BJ (cell line): ENCODE measurements at places on chromosomes 5 and 9.

DNA sequence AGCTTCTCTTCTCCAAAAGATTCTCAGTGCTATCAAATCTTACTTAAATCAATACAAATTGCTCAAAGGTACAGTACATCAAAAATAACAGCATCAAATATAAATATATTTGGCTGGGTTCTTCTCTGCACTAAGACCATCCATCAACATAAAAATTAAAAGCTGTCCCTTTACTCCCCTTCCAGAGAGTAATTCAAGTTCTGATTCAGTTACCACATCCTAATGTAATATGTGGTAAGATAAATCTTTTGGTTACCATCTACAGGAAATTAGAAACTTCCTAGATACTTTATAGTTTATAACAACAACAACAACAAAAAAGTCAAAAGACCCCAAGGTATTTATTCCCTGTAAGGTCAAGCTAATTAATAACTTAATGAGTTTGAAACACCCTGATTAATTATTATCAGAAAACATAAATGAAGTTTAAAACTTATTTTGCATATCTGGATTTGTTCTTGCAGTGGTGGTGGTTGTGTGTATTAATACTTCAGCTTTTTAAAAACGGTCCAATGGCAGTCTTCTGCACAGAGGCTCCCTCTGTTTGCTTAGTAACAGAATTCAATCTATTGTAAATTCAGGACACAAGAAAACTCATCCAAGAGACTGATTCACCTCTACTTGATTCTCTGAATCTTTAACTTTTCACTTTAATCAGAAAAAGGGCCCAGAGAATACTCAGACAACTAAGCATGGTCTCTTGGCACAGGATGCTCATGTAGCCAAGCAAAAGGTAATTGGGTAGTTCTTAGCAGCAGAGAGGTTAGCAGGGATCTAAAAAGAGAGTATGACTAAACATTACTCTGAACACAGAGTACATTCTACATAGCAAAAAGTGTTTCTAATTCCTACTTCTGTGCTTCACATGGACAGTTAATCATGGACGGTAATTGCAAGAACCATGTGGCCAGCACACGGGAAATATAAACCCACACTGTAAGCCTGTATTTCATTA lies 20.1 kb downstream of the DIAPH1 start:
- DNase-seq, result peak; percentile 27

GRCh38 chr5:134215757-134216156 lies 10.1 kb downstream of the PPP2CA start:
- DNase-seq, result no peak

DNA sequence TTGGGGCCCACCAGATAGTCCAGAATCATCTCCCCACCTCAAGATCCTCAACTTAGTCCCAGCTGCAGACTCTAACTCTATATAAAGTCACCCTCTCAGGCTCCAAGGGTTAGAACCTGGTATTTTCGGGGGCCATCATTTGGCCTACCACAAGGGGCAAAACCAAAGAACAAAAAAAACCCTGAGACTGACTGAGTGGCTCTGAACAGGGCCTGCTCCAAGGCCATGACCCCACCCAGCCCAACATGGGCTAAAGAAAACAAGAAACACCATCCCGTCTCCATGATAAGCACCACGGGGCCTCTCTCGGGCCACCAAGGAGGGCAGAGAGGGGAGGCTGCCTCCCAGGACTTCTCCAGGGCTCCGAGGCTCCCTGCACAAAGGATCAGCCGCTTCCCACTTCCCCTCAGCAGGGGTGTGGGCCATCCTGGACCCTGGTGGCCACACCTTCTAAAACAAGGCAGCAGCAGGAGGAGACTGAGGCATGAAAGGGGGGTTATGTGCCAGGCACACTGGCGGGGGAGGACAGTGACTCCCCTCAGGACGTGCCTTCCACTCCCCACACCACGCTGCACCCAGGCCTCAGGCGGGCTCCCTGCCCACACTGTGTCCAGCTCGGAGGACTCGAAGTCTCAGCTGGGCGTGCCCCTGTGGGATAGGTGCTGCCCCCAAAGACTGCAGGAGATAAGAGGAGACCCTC lies 51.5 kb downstream of the SEMA4D start:
- DNase-seq, result no peak

- DNase-seq, result no peak
Observed at GRCh38 chr5:150345716-150346115, 11.8 kb upstream of the TCOF1 start.

DNA sequence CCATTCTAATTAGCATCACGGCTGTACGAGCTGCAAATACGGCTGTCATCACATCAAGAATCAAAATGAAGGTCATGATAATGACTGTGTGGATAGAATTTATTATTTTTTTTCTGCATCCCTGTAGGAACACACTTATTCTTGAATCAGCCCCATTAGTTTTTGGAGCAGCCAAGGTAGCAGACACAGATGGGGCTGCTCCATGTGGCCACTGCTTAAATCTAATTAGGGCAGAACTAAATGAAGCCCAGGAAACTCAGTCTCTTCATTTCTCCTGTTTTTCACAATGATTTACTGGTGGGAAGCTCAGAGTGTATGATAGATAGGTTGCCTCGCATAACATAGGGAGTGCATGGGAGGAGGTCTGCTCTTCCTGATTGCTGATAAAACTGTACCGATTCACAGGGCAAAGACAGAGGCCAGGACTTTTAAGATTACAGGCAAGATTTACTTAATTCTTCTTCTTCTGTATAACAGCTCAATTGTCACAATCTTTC lies 275.5 kb downstream of the GLIS3 start:
- no peak for DNase-seq

DNA sequence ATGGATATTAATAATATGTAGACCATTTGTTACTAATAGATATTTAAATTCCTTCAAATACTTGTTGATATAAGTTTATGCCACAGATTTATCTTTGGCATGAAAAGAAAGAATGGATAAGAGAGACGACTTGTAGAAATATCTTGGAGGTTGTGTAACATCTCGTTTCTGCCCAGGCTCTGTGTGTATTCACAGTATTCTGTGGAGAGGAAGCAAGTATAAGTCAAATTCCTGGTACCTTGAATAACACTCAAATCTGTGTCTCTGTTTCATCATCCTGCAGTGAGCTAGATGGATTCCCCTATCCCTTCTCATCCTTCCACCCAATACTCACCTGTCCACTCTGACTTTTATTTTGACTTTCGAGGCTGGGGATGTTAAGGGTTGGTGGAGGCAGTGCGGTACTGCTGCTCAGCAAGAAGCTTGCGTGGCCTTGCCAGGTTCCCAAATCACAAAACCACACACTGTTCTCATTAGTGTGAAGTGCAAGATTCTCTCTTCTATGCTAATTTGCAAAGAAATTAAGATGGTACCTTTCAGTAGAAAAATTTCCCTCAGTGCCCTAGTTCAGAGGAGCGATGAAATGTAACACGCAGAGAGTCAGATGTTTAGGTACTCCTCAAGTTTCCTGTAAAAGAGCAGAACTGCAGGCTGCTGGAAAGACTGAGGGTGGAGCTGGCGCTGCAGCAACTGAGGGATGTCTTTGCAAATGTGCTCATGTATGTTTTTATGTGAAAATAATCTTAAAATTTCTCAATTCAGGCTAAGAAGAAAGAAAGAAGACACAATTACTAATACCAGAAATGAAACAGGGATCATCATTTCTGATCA lies 42.6 kb upstream of the ANKRD18A start:
- DNase-seq, result no peak

- no peak for DNase-seq
Observed at GRCh38 chr9:133987446-133987788, 4.7 kb downstream of the VAV2 start.

DNA sequence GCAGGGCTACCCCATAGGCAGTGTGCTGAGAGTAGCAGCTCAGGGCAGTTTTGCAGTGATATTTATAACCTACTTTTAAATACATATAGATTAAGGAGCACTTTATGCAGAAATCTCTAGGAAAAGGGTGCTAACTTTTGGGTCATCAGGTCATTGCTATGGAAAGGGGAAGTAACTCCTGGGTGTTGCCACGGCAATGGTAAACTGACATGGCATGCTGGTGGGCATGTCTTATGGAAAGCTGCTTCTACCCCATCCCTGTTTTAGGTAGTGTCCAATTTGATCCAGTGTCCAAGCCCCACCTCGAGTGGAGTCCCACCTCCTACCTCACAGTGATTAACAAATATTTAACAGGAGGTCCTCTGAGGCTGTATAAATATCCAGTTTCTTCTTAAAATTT lies 56.8 kb upstream of the XPA start:
- DNase-seq, result no peak

GRCh38 chr9:12817702-12818101 lies 42.9 kb downstream of the LURAP1L start:
- no peak for DNase-seq

- DNase-seq, result no peak
Observed at GRCh38 chr5:178177569-178177968, 9.6 kb downstream of the GMCL2 start.

- no peak for DNase-seq
Observed at GRCh38 chr5:160720822-160721221, 131.2 kb downstream of the ATP10B start.

DNA sequence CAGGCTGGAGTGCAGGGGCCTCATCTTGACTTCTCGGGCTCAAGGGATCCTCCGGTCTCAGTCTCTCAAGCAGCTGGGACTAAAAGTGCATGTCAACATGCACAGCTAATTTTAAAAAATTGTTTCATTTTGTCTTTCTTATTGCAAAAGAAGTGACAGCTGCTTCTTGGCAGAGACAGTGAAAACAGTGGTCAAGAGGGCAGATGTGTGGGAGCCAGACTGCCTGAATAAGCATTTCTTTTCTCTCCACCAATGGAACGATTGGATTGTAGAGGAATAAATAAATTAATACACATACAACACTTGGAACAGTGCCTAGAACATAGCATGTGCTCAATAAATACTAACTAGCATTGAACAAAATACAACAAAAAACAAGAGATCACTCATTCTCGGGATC lies 27.4 kb upstream of the KIF4B start:
- DNase-seq, result no peak

DNA sequence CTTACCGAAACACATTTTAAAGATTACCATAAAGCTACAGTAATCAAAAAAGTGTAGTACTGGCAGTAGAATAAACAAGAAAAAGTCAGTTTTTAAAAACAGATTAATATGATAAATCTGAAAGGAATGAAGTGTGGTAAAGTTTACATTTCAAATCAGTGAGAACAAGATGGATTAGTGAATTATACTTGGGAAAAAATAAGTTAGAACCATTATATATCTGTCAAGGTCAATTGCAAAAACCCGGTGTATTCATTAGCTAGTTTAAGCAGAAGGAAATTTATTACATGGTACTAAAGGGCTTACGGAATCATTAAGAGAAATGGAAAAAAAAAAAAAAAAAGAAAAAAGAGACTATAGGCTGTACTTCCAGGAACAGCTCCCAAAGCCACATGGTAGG lies 164.3 kb downstream of the MUSK start:
- DNase-seq, result no peak

- DNase-seq, result peak; percentile 71
Observed at GRCh38 chr5:153654504-153655200, 164.2 kb downstream of the GRIA1 start.

GRCh38 chr5:65030056-65030455 lies 261.3 kb downstream of the CWC27 start:
- DNase-seq, result no peak

- DNase-seq, result no peak
Observed at GRCh38 chr5:52043543-52043942, 660.3 kb downstream of the ISL1 start.

- no peak for DNase-seq
Observed at GRCh38 chr5:31161781-31162181, 31.7 kb upstream of the CDH6 start.

GRCh38 chr9:462121-462520 lies 247.5 kb downstream of the DOCK8 start:
- no peak for DNase-seq

- DNase-seq, result no peak
Observed at GRCh38 chr9:136171009-136171800, 33.7 kb downstream of the LHX3 start.

GRCh38 chr5:99059685-99060084 lies 130.9 kb upstream of the CHD1 start:
- DNase-seq, result no peak

DNA sequence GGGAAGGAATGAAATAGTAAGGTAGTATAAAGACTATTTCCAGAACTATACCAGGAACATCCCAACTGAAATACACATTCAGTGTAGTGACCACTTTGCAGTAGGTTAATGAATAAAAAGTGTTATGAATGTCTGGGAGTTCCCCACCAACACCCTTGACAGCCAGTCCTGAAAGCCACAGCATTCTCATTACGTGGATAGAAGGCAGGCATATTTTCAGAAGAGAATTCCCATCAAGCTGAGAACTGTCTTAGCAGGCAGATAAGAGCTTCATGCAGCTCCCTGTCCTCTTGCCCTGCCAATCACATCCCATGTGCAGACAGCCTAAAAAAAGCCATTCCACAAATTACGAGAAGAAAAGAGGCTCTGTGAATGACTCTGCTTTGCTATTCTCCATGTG lies 695.0 kb downstream of the DTWD2 start:
- DNase-seq, result no peak

- DNase-seq, result peak; percentile 43
Observed at GRCh38 chr9:86794391-86795046, 152.8 kb downstream of the GAS1 start.

DNA sequence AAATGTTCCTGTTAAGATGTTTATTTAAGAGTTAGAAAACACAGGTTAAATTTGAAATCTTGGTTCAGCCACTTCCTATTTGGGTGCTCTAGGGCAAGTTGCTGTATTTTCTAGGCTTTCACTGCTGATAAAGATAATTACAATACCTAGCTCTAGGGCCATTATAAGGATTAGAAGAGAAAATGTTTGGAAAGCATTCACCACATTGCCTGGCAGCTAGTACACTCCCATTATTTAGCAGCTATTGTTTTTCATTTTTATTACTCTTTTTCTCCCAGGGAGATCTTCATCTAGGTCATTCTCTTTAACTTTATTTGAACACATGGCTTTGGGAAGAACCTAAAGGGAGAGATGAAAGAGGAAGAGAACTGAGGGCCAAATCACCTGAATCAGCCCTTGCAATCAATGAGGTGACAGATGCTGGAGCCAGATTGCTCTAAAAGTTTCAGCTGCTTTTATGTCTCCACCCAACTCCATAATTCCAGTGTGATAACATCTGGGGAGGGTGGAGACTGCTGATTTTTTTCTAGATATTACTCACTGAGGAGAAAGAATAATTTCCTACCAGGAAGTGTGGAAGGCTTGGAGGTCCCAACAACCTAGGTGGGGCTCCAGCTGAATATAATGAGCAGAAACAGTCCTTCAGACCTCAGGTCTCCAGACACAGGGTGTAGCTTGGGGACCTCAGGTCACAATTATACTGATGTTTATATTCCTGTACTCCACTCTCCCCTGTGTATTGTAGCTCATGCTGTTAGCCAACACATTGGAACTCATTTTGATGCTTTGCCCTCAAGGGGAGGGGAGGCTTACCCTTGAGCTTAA lies 640.0 kb downstream of the RAB3C start:
- no peak for DNase-seq
